ENCODE measurements at places on chromosomes 1 and 21.

DNA sequence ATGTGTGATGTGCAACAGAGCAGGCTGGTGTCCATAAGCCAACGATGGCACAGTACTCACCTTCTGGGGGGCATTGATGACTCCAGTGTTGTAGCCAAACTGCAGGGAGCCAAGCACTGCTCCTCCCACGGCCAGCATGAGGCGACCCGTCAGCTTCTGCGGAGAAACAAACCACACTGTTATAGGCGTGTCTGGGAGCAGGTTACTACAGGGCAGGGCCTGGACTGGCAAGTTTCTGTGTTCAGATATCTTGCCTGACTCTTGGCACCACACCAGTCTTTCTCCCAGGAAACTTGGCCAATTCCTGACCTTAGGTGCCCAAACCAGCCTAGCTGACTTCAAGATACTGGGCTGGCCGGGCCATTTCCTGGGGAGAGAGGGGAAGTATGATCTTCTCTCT is 15.5 kb downstream of the SLC2A1 start:
- no peak for DNase-seq

GRCh38 chr1:179036844-179037465 is 11.3 kb downstream of the FAM20B start:
- peak; percentile 24 for DNase-seq

GRCh38 chr1:8299963-8300362 is 18.0 kb upstream of the SLC45A1 start:
- DNase-seq, result no peak

DNA sequence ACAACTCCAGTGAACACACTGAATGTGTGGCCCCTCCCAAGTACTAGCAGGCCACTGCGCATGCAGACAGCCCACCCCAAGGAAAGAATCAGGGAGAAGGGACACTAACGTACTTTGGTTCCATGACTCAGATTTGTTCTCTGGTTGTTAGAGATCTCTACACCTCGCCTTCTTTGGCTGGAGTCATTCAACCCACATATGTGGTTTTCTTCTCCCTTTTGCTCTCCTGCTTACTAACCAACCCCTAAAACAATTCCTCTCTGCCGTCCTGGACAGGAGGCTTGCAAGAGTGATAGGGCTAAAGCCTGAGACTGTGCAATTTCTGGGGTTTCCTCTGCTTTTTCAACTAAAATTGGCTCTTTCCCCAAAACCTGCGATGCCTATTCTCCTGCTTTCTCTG is 5.7 kb upstream of the CD48 start:
- DNase-seq, result no peak

GRCh38 chr1:11062965-11063401 is 3.2 kb upstream of the SRM start:
- DNase-seq, result peak; percentile 79

- no peak for DNase-seq
Observed at GRCh38 chr1:193625255-193625654, 438.8 kb upstream of the B3GALT2 start.

DNA sequence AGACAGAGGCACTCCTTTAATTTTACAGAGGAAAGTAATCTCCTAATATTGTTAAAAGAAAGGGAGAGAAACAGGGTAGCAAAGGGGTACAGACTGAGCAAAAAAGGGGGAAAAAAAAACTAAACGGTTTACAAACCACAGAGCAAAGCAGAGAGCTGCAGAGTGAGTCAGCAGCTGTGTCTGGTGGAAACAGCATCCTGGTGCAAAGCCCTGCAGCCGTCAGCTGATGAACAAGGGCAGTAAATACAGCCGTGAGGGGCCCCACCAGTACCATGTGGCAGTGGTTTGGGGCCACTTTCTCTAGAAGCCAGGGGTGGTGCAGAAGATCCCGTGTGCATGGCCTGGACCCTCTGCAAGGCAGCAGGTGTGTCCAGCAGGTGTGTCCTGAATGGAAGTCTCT is 111.3 kb downstream of the ERG start:
- DNase-seq, result peak; percentile 50

DNA sequence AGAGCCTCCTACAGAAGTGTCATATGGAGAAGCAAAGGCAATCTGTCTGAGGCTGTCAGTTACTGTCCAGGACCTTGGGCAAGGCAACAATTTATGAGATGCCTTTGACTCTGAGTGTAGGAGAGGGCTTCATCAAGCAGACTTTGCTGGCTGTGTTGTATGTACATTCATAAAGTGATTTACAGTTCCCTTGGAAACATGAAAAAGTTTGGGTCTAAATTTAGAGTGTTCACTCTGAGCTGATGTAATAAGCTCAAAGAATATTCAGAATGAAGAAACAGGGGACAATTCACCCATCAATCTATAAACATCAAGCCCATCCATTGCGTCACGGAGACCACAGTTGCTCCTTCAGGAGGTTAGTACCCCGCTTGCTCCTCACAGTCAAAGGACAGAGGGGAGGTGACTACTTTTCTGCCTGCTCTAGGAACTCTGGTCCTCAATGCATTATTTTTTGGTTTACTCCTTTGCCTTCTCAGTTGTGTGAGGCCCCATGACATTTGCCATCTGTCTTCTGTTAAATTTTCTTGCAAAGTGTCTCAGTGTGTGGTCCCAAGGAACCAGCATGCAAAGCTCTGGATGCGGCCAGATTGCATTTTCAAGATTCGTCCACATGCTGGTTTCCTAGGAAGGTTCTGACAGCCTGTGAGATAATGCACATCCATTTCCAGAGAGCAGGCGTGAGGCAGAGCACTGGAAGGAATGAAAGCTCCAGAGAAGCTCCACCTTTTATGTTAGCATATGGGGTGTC is 241.1 kb upstream of the KIAA0040 start:
- no peak for DNase-seq

DNA sequence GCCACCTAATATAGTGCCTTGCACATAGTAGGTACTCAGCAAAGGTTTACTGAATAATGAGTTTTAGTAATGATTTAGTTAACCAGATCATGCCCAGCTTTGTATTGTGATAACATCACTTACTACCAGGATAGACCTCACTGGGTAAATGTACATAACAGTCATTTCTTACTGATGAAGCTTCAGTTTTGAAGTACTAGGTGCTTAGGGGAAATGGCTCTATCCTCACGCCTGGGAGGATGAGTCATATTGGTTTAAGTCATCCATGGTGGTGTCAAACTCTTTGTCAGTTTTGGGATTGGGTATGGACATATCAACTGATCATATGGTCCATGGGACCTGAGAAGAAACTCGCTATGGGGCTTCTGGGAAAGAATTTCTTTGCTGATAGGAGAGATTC is 90.6 kb upstream of the USP24 start:
- DNase-seq, result no peak

DNA sequence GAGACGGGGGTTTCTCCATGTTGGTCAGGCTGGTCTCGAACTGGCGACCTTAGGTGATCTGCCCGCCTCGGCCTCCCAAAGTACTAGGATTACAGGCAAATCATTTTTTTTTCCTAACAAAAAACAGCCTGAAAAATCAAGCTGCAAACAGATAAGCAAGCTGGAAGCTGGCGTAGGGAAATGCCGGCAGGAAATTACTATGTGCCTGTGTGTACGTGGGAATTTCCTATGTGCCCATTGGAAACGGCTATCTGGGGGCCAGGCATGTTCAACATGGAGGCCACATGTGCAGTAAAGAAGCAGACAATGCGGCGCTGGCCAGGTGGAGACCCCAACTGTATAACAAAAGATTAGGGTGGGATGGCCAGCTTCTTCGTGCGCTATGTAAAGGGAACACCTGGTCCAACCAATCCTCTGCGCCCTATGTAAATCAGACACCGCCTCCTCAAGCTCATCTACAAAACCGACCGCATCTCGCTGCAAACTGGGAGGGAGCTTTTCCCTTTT is 9.1 kb upstream of the AADACL4 start:
- DNase-seq, result no peak

DNA sequence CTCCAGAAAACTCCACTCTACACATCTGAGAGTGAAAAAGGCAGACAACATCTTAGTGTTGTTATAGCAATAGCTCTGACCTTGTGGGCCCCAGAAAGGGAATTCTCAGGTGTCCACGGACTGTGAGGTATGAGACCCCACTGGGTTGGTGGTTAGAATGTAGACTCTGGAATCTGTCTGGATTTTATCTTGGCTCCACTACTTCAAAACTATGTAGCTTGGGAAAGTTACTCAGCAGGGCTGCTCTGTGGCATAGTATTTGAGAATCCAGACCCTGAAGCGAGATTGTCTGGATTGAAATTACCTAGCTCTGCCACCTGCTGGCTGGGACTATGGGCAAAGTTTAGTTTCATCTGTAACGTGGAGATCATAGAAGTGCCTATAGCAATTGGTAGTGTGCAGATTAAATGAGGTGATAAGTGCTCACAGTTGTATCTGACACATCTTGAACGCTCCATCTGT is 25.8 kb downstream of the PRDM2 start:
- DNase-seq, result peak; percentile 60

DNA sequence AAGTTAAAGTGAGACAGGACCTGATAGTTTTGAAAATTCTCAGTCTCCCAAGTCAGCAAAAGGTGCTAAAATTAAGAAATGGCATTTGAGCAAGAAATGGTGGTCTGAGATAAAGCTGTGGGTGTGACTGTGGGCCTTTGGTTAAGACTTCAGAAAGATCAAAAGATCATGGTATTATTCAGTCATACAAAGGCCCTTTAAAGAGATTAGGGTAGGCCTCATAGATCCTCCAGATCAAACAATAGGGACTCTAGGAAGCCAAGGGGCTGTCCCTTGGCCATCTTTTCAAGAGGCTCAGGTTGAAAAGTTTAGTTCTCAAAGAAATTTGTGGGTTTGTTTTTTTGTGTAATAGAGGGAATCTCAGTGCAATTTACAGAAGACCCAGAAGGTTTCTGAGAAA is 8.4 kb downstream of the HMGB4 start:
- DNase-seq, result no peak

DNA sequence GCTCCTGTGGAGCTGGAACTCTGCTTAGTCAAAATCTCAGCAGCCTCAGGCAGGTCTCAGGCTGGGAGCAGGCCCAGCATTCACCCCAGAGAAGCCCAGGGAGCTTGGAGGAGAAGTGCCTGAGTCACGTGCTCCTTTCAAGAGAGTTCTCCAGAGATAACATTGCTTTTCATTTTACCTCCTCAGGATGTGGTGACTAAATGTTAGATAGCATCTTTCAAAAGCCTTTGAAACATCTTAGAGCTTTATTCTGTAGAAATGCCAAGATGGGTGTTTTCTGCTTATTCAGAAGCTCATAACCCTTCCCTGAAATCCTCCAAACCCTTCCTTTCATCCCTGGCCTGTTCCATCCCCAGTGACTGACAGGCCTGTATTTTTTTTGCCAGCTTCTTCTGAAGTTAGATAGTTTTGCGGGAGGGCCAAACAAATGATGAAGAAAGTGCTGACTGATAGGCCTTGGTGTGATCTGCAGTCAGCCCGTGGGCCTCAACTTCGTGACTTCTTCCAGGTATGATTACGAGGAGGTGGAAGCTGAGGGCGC is 58.0 kb downstream of the PGM1 start:
- no peak for DNase-seq

DNA sequence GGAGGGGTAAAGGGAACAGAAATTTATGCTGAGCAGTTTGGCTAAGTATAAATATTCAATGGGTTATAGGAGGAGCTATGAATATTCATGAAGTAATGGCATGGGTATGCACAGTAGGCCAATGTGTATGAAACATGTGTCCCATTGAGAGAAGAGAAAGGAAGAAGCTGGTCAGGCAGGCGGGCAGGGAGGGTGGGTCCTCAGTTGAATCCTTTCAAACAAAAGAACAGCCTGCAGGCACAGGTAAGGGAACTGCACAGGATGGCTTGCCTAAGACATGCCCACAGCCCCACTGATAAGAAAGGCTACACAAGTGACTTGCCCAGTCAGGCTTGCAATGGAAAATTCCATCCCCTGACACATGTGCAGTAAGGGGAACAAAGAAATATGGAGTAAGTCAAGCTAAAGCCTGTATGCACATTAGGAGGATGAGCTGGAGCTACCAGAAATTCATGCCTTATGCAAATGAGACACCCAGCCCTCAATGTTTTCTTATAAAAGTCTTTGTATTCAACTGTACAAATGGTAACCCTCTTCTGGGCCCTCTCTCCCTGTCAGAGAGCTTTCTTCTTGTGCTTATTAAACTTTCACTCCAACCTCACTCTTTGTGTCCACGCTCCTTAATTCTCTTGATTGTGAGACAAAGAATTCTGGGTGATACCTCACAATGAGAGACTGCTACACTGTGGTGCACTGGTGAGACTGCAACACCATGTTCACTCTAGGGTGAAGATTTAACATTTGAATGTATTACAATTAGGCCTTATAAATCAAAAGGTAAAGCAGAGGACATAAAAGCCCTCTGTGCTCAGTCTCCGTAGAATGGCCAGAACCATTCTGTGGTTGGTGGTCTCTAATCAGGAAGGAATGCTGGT is 96.5 kb downstream of the ATP1B1 start:
- DNase-seq, result no peak

GRCh38 chr1:237507005-237507404 is 383.7 kb downstream of the ZP4 start:
- no peak for DNase-seq

DNA sequence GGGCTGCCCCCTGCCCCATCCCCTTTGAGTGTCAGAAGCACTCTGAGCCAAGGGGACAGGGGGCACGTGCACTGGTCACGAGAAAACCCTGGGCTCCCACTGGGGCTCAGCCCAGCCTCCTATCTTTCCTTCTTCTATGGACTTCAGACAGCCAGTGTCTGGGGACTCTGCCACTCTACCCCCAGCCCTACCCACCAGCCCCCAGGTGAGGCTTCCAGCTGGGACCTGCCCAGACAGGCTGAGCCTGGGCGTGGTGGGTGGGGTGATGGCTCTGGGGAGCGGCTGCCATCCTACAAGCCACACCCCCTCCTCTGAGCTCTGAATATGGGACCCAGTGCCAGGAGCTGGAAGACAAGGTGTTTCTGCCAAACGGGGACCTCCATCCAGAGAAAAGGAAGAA is 8.0 kb upstream of the SFN start:
- DNase-seq, result no peak

DNA sequence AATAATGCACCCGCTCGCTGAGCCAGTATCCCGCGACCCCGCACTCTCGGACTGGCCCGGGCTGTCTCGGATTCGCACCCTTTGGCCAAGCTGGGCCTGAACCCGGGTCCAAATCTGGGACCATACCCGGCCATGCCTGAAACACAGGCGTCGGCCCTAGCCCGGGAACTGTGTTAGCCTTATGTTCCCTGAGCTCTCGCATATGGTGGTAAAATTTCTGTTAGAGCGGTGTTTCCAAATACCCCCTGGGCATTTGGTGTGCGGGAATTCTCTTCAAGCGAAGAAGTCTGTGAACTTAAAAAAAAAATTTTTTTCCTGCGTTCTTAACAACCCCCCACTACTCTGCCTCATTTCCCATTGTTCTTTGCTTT is 3.1 kb downstream of the RNF220 start:
- no peak for DNase-seq

All from AG20443 (cell line).